ENCODE measurements at places on chromosomes 5 and 9.

- DNase-seq: no peak
Observed at GRCh38 chr9:123235448-123235847, 32.9 kb downstream of the STRBP start.

- no peak for DNase-seq
Observed at GRCh38 chr9:84781458-84781857, 111.9 kb downstream of the NTRK2 start.

- DNase-seq: no peak
Observed at GRCh38 chr5:143758750-143759149, 53.2 kb upstream of the HMHB1 start.

DNA sequence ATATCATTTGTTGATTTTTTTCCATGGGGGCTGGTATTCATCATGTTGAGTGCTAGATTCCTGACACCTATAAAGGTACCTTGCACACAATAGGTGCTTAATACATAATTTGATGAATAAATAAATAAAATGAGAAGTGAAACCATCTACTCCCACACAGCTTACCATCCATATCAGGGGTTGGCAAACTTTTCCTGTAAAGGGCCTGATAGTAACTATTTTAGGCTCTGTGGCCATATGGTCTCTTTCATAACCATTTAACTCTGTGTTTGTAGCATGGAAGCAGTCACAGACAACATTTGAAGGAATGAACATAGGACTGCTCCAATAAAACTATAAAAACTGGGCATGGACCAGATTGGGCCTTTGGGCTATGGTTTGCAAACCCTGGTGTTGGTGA, 100.3 kb downstream of the GCNT1 start:
- no peak for DNase-seq

DNA sequence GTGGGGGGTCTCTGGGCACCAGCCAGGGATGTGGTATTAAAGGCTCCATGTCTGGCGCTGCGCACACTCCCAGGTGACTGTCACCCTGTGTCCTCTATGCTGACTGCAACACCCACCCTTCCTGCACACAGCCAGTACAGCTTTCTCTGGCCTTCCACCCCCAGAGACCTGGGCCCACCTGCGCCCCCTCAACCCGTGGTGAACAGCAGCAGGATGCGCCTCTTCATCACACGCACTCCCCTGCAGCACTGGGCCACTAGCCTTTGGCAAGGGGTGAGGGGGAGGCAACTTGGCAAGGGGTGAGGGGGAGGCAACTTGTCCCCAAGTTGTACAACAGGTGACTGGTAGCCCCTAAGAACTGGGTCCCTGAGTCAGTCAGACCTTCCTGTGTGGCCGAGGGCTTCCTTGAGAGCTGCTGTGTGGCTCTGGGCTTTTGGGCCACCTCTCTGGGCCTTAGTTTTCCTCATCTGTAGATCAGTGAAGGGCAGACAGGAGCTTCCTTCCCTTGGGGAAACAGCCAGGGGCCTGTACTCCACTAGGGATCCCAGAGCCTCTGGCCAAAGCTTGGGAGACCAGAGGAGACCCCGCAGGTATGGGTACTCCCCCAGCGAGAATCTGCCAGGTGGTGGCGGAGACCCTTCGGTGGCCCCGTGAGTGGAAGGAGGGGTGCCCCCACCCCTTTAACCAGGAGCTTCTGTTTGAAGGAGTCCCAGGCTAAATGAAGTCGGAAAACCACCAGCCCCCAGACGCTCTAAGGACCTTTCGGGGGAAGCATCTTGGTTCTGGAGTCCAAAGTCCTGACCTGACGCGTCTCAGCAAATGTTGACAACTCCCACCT, 4.5 kb downstream of the CRAT start:
- no peak for DNase-seq

DNA sequence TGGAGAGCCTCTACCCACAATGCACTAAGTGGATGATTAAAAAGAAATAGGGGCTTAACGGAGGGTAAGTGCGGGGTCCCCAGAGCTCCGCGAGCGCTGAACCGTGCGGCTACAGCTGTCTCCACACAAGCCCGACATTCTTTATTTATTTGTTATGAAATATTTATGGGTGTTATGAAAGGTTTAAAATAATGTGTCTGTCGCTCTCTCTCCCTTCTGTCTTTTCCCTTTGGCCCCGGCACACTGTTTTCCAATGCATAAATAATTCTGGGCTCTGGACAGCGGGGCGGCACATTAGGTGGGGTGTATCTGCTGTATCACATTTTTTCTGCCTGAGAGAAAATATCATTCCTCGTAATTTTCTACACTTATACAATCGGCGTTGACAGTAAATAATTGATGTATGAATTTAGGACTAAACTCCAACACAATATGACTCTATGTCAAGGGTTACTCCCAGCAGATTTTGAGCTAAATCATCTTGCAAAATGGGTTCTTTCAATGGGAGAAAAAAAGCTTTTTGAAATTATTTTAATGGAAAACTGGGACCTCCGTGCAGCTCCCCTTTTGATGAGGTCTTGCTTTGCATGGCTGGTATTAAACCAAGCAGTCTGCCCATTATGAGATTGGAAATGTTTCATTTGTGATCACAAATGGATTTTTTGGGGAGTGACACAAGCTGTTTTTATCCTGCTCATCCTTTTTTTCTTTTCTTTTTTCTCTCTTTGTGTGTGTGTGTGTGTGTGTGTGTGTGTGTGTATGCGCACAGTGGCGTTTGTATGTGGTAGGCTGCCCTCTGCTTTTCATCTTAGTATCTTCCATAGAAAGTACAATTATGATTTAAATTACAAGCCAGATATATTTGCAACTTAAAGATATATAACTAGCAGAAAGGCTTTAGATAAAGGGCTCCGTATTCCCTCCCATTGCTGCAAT, 370.6 kb upstream of the IRX4 start:
- no peak for DNase-seq

GRCh38 chr9:133759946-133760345, 21.8 kb upstream of the SARDH start:
- DNase-seq: no peak

DNA sequence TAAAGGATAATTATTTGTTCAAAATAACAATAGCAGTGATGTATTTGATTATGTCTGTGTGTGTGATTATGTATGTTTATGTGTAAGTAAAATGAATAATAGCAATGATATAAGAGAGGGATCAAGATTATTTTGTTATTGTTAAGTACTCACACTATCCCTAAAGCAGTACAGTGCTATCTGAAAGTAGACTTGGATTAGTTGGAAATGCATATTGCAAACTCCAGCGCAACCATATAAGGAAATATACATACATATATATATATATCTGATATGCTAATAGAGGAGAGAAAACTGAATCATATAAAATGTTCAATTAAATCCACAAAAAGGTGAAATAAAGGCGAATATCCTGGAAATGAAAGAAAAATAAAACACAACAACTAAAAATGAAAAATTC, 268.4 kb downstream of the HINT1 start:
- no peak for DNase-seq

- no peak for DNase-seq
Observed at GRCh38 chr5:134365604-134366003, 1.4 kb downstream of the CDKL3 start.

- no peak for DNase-seq
Observed at GRCh38 chr5:93285461-93285860, 295.6 kb downstream of the NR2F1-AS1 start.

DNA sequence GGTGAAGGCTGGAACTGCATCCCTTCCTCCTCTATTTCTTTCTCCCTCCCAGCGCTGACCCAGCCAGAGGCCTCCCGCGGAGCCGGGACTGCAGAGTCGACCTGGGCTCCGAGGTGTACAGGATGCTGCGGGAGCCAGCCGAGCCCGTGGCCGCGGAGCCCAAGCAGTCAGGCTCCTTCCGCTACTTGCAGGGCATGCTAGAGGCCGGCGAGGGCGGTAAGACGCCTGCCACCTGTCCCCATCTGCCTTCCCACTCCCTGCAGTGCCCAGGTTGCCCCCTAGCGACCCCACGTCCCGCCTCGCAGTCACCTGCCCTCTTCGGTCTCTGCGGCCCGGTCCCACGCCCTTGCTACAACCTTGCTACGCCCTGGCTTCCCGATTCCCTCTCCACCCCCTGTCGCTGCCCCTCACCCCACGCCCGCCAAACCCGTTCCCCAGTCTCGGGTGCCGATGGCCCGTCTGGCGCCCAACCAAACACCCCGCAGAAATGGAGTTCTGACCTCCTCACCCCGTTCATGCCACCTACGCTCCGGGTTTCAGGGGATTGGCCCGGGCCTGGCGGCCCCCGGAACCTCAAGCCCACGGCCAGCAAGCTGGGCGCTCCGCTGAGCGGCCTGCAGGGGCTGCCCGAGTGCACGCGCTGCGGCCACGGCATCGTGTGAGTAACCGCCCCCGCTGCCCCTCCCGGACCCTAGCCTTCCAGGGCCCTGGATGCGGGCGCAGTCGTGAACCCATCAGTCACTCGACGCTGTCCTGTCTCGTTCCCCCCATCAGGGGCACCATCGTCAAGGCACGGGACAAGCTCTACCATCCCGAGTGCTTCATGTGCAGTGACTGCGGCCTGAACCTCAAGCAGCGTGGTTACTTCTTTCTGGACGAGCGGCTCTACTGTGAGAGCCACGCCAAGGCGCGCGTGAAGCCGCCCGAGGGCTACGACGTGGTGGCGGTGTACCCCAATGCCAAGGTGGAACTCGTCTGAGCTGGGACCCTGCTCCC, 14.1 kb downstream of the PDLIM4 start:
- no peak for DNase-seq

DNA sequence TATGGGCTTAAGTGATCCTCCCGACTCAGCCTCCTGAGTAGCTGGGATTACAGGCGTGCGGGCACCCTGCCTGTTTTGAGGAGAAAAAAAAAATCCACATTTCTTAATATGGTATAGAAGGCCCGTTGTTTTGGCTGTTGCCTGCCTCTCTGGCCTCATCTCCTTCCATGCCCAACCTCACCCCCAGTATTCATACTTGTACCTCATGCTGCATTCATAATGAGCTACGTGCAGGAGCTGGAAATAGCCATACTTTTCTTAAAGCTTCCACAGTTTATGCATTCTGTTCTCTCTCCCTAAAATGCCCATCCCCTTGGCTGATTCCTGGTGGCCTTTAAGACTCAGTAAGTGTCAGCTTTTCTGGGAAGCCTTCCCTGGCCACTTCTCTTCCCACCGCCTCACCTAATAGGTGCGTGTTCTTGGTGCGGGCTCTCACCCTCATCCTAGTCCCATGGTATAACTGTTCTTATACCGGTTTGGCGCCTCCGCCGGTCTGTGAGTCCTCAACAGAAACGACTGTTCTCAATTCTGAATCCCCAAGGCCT, 2.1 kb upstream of the TPM2 start:
- DNase-seq: no peak

DNA sequence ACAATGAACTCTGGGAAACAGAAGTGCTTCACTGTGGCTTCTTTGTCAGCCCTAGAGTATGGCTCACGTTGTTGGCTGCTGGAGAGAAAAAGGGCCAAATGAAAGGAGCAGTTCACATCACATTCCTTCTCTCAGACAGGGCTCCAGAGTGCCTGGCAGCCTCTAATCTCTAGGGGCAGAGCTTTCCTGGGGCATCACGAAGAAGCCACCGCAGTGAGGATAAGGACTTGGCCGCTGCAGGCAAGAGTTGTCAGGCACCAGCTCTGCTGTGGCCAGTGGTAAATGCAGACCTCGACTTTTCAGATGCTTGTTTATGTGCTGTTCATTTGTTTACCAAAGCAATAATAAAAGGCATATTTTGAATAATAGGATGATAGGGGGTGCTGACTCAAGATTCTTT, 227.2 kb downstream of the ICE1 start:
- no peak for DNase-seq

DNA sequence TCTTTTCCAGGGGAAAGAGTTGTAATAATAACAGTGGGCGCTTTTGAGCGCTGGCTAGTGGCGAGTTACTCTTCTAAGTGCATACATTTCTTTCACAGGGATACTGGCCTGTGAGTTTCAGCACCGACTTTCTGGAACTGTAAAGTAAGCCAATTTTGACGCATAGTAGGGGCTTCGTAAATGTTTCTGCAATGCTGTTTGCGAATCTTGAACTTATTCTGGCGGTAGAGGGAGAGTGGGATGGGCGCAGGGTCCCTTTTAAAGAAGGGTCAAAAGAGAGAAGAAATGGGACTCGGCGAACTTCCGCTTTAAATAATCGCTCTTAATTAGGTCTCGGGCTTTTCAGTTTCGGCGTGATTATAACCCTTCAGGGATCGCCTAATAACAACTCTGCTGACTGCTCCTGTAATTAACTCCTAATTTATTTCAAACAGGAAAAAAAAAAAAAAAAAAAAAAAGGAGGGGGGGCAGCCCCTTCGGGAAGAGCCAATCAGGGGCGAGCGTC, 351 bp upstream of the MSX2 start:
- DNase-seq: no peak

DNA sequence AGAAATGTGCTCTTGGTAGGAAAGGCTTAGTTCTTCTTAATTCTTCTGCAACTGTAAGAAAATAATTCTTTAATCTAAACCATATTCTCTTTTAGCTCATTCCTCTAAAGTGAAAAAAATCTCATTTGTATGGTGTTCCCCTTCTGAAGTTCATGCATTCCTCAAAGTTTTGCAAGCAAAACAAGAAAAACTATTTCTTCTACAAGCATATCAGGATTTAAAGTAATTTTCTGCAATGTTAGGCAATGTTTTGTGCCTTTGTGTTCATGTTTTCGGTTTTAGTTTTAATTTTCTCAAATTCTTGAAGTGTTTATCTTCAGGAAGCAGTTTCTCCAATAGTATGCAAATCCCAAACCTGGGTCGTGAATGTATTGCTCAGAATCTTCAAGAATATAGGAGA, 12.7 kb upstream of the GPR21 start:
- no peak for DNase-seq

GRCh38 chr5:135458921-135459331, 6.8 kb upstream of the TIFAB start:
- DNase-seq: no peak

DNA sequence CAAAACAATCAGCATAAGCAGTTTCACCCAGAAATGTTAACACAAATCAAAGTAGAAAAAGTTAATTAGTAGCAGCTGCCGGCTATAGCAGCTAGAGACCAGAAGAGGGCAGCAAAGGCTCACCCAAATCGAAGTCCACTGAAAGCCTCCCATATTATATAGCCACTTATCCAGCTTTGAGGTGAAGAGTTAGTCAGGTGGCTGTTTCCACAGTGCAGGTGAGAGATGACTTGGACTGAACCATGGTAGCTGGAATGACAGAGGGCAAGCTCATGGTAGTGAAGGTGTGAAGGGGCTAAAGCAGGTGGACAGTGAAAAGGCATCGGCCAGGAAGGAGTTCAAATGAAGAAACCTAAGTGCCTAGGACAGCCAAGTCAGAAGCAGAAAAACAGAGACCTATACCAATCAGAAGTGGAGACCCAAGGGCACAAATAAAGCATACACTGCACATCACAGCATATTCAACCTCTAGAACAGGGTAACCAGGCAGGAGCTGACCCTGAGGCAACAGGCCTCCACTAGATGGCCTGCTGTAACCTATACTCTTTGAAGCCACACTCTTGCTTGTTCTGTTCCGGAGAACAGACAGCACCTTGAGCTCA, 7.2 kb upstream of the RNF38 start:
- DNase-seq: no peak

GRCh38 chr5:147223343-147223742, 11.5 kb upstream of the STK32A start:
- no peak for DNase-seq

DNA sequence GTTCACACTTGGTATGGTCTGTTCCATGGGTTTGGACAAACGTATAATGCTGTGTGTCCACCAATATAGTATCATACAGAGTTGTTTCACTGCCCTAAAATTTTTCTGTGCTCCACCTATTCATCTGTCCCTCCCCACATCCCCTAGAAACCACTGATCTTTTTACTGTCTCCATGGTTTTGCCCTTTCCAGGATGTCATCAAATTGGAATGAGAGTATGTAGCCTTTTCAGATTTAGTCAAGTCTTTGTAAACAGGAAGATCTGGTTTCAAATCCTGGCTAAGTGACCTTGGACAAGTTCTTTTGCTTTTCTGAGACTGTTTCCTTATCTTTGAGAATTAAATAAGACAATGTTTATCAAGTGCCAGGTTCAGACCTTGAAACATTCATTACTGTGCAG, 13.2 kb upstream of the LVRN start:
- no peak for DNase-seq

Measured in NCI-H1417 treated with DMSO at 0.1 percent for 48 hours (cell line).